ENCODE measurements at places on chromosomes 13 and 19.

DNA sequence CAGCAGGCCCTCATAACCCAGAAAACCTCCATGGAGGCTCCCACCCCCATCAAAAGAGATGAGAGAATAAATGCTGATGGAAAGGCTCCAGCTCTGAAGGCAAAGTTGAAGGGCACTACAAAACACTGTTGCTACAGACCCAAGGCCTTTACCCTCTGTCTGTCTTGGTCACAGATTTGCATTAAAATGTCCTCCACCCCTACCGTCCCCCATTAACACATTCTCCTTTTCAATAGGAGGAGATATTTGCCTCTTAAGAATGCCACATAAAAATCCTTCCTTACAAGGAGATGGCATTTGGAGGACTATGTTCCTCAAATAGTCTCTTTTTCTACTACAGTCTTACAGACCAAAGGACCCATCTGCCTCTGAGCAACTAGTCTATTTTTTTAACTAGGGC lies 361.5 kb downstream of the ENOX1 start:
- no peak for DNase-seq

DNA sequence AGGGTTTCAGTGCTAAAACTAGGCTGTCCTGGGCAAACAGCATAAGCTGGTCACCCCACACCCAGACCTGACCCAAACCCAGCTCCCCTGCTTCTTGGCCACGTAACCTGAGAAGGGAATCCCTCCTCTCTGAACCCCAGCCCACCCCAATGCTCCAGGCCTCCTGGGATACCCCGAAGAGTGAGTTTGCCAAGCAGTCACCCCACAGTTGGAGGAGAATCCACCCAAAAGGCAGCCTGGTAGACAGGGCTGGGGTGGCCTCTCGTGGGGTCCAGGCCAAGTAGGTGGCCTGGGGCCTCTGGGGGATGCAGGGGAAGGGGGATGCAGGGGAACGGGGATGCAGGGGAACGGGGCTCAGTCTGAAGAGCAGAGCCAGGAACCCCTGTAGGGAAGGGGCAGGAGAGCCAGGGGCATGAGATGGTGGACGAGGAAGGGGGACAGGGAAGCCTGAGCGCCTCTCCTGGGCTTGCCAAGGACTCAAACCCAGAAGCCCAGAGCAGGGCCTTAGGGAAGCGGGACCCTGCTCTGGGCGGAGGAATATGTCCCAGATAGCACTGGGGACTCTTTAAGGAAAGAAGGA lies 2.8 kb downstream of the PPP1R12C start:
- no peak for DNase-seq

- DNase-seq = no peak
These were observed 74.0 kb upstream of the KCTD15 start for GRCh38 chr19:33722456-33723239.

DNA sequence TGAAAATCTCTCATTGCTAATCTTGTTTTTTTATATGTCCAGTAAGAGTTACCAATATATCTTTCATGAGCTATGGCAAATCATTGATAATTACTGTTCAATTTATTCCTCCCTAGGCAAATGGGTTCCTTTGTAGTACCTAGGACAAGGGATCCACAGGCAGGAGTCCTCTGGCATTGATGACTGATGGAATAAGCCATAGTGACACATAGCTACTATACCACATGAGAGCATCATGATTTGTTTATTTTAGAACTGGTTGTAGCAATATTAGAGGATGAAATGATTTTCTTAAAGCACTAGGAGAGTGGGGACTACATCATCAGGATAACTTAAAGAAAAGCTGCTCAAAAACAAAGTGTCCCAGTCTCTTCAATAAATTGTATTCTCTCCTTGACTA lies 21.7 kb upstream of the MAB21L1 start:
- DNase-seq = no peak

DNA sequence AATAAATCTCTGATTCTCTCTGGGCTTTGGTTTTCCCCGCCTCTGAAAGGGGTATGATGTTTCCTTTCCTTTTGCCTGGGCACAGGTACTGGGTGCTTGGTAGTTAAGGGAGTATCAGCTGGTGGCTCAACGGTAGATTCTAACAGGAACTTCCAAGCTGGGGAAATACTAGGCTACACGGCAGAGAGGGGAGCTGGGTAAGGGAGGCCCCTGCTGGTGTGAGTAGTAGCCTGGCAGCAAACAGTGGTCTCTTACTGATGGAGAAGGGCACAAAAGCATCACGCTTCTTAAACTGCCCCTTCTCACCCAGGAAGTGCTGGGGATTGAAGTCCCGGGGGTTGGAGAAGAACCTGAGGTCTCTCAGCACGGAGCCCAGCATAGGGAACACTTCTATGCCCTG lies 26.9 kb upstream of the CYP2A7 start:
- no peak for DNase-seq

DNA sequence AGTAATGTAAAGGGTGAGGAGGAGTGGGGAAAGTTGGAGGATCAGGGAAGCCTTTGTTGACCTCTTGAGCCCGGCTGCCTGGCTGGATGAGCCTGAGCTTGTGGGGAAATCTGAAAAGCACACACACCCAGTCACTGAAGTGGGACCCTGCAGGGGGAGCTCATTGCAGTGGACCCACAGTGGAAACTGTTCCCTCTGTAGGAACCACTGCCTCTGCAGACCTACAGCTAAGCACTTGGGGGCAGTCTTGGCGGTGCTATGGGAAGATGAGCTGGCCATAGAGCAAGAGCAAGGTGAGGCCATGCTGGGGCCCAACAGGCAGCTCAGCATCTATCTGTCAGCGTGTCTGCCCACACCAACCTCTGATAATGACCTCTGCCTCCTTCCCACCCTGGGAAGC lies 294.8 kb downstream of the TSHZ3 start:
- DNase-seq = peak; percentile 47

- DNase-seq = no peak
These were observed 1.8 kb downstream of the TEX29 start for GRCh38 chr13:111322001-111322915.

GRCh38 chr13:51000061-51000460 lies 90.5 kb downstream of the RNASEH2B start:
- DNase-seq = no peak

DNA sequence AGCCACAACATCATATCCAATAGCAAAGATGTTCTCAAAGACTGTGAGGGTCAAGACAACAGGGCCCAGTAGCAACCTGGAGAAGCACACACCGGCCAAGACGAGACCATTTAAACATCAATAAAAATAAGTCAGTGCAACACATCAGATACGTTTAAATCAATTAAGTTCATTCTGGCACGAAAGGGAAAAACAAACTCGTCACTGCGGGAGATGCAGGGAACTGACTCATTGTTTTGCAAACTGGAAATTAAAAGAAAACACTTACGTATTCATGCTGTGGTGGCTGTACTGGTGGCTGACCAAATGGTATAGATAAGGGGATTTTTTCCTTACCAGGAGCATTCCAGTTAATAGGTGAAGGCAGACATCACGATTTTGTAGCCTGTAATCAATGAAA lies 26.3 kb upstream of the SLC15A1 start:
- DNase-seq = no peak

- DNase-seq = no peak
These were observed 384.3 kb downstream of the EFNB2 start for GRCh38 chr13:106151056-106151699.

DNA sequence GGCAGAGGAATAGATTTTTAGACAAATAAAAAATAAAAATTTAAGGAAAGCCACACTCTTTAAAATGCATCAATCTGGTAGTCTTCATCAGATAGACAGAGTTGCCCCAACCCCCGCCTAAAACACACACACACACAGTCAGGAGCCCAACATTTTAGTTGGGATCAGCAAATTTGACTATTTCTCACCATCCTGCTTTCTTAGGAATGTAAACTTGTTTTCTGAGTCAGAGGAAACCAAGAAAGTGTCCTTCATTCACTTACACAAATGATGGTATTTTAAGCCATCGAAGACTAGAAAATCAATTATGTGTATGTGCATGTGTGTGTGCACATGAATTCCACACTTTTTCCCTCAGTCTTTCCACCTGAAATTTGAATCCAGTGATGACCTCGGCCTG lies 1657.5 kb downstream of the SLITRK1 start:
- DNase-seq = no peak

GRCh38 chr13:22073718-22074117 lies 402.8 kb downstream of the FGF9 start:
- no peak for DNase-seq

DNA sequence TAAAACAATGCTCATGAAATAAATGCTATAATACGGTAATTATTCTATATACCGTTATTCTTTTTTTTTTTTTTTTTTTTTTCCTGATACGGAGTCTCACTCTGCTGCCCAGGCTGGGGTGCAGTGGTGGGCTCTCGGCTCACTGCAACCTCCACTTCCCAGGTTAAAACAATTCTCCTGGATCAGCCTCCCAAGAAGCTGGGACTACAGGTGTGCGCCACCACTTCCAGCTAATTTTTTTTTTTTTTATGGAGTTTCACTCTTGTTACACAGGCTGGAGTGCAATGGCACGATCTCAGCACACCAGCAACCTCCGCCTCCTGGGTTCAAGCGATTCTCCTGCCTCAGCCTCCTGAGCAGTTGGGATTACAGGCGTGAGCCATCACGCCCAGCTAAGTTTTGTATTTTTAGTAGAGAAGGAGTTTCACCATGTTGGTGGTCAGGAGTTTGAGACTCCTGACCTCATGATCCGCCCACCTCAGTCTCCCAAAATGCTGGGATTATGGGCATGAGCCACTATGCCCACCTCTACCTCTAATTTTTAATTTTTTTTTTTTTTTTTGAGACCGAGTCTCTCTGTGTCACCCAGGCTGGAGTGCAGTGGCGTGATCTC lies 6.9 kb downstream of the PPP1R15A start:
- no peak for DNase-seq

DNA sequence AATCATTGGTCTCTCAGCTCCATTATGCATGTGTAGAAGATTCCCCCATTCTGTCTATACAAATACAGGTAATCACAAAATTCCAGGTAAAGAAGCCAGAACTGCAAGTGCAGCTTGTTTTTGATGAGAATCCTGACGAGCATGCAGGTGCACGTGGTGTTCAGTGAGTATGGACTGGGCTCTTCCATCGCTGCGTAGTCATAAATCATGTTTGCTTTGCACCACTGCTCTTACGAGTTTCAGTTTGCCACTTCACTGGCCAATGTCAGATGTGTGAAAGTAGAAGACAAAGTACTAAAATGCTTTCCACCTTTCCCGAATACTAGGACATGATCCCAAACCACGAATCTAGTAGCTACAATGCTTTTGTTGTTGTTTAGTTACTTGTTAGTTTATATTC lies 390.7 kb downstream of the LIG4 start:
- DNase-seq = no peak

DNA sequence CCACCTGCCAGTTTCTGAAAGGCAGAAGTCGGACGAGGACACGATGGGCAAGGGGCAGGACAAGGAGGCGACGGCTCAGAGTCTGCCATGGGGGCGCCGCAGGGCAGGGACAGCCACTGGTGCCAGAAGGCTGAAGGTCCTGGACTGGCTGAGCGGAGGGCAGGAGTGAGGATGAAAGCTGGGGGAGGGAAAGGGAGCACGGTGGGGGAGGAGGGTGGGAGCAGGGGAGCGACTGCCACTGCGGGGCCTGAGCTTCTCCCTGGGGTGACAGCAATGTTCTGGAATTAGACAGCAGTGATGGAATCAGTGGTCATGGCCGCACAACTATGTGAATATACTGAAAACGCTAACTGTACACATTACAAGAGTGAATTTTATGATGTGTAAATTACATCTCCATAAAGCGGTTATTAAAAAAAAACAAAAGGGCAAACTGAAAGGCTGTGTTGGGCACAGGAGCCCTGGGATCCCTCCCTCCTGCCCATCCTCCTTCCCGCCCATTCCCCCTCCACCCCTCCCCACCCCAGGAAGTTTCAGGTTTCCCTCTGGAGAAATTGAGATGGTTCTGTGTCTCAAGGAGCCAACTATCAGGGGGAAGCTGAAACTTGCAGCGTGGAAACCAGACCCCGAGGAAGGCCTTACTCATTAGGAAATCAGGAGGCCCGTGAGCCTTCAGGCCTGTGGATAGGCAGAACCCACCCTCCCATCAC lies 15.9 kb downstream of the MLLT1 start:
- no peak for DNase-seq

DNA sequence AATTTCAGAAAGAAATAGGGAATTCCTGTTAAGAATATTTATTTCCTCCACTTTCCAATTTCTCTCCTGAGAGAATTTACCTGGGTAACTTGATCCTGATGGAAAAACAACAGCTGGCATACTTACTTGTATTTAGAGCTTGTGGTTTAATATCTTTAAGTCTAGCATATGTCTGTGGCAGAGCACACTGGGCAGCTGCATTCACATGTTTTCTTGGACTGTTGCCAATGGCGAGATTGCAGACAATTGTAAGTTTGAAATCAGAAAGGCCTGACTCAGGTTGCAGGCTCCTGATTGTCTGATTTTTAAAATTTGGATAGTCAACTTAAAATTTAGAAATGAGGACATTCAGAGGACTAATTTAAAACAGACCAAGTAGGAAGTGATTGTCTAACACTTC lies 66.9 kb downstream of the NHLRC3 start:
- no peak for DNase-seq

DNA sequence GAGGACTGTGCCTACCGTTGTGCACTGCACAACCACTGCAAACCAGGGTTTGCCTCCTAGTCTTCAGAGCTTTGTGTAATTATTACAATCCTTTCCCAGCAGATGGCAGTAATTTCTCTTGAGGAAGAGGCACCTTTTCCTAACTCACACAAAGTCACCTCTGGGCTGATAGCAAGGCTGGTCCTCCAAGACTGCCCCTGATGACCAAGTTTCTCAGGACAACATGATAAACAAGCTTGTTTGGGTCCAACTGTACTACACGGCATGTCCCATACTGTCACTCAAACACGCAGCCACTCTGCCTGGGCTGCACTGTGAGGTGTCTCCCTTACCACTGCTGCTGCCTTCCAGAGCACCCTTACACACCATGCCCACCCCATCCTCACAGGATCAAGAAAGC lies 39.3 kb downstream of the RFXAP start:
- DNase-seq = peak; percentile 8

GRCh38 chr13:53079691-53080090 lies 51.1 kb downstream of the OLFM4 start:
- DNase-seq = no peak

DNA sequence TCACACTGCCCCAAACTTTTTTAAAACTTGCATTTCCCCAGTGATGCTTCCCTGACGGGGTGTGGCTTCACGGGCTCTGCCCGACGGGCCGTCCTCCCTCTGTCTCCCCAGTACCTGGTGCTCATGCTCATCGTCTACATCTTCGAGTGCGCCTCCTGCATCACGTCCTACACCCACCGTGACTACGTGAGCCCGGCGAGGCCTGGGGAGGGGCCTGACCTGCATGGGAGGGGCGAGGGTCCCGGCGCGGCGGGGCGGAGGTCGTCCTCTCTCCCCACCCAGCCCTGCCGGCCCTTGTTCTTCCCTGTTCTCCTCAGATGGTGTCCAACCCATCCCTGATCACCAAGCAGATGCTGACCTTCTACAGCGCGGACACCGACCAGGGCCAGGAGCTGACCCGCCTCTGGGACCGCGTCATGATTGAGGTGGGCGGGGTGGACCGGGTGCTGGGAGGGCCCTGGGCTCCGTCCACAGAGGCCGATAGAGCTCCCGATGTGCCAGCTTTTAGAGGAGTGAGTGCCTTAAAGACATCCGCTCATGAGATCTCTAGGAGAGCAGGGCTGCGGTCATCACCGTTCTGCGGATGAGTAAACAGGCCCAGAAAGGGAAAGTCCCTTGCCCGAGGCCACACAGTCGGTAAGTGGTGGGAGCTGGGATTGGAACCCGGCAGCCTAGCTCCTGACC lies 6.9 kb downstream of the UPK1A start:
- peak; percentile 55 for DNase-seq

- DNase-seq = no peak
These were observed 323.0 kb downstream of the EFNB2 start for GRCh38 chr13:106212386-106213010.

GRCh38 chr13:64300239-64300638 lies 2884.6 kb upstream of the PCDH20 start:
- DNase-seq = no peak
